IgD-negative memory B cell (primary cell): ENCODE measurements at places on chromosomes 1 and 21. TPM values are rescaled to one million over a fixed set of nuclear protein-coding genes. Genes with fewer than 3 reads are reported as not detected.

LTN1 gene
- polyA plus RNA-seq: 15.6 TPM

TNFRSF18 gene
- 3.5 TPM for polyA plus RNA-seq

FLG2 gene
- not detected for polyA plus RNA-seq

AMY1A gene
- polyA plus RNA-seq: not detected

BNIPL gene
- 0.13 TPM for polyA plus RNA-seq

C1orf232 gene
- polyA plus RNA-seq: not detected
